ENCODE measurements at places on chromosomes 3 and 15.

DNA sequence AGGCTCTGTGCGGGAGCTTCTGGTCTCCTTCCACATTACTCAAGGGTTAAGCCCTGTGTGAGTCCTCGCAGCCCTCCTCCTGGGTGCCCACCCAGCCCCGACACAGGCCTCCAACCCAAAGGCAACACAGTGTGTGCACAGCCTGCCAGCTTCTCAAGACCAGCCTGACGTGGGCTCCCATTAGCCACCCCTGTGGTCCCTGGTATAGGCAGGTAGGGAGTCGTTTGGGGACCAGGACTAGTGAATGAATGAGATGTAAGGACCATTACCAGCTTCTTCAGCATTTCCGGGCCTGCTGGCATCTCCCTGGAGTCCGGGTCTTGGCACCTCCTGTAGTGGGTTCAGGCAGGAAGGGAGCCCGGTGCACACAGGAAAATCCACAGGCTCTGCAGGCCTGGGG is 20.2 kb upstream of the PLXNA1 start:
- no peak for DNase-seq

DNA sequence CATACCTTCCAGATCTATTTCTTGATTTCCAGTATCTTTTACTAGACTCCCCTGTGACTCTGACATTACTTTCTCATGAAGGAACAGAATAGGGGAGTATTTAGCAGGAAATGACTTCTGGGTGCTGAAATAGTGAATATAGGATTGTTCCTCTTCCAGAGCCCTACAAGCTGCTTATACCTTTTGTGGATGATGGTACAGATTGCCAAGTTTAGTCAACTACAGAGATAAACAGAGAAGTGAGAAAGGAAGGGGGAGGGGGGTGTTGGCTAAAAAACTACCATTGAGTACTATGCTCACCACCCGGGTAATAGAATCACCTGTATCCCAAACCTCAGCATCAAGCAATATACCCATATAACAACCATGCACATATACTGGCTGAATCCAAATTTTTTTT is 298.3 kb upstream of the GPR149 start:
- no peak for DNase-seq

DNA sequence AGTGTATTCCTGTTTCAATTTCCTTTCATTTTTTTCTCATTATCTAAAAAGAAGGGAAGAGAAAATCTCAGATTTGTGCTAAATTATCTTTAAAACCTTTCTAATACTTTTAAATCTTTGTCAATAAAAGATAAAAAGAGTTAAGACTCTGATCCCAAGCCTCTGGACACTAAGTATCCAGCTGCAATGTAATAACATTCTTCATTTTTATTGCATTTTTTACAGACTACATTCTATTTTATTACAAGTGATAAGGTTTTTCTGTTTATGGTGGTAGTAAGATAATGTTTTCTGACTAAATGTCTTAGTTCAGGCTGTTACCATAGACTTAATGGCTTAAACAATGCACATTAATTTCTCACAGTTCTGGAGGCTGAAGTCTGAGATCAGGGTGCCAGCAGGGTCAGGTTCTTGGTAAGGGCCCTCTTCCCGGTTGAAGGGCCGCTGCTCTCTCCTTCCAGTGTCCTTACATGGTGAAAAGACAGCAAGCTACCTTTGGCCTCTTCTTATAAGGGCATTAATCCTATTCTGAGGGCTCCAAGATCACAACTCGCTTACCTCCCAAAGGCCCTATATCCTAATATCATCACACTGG is 19.7 kb downstream of the KCNAB1 start:
- no peak for DNase-seq

- no peak for DNase-seq
Observed at GRCh38 chr3:190532731-190533203, 18.9 kb downstream of the IL1RAP start.

GRCh38 chr15:93451265-93451664 is 362.3 kb upstream of the RGMA start:
- no peak for DNase-seq

DNA sequence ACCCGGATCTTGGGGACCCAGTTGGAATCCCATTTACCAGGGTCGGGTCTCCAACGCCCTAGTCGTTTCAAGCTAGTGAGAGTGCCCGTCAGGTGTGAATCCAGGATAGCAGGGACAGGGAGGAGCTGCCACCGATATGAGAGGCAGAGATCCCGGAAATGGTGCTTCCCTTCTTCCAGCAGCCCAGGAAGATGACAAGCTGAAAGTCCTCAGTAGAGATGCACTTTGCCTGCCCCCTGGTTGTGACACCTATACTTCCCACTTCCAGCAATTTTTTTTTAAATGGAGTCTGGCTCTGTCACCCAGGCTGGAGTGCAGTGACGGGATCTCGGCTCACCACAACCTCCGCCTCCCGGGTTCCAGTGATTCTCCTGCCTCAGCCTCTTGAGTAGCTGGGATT is 503.0 kb downstream of the NTRK3 start:
- DNase-seq: no peak

GRCh38 chr3:15205934-15206661 is at the start of gene CAPN7:
TSS of gene CAPN7 (plus strand) at chr3:15206246. CDS start at chr3:15206496, 250 bp downstream.
- peak; percentile 97 for DNase-seq

DNA sequence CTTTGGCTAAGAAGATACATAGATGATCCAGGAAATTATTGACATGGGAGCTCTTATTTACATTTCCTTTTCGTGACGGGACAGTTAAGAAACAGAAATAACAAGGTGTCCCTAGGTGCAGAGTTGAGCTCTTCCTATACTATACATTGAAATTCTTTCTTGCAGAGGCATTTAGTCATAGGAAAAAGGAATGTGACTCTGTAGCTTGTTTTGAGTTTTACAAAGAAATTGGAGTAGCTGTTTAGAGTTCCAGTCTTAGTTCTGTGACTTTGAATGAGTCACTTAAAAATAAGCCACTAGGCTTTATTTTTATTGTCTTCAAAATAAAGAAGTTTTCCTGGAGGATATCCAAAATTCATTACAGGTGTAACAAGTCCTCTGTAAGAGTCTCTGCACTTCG is 723.5 kb upstream of the SGO1 start:
- DNase-seq: no peak

DNA sequence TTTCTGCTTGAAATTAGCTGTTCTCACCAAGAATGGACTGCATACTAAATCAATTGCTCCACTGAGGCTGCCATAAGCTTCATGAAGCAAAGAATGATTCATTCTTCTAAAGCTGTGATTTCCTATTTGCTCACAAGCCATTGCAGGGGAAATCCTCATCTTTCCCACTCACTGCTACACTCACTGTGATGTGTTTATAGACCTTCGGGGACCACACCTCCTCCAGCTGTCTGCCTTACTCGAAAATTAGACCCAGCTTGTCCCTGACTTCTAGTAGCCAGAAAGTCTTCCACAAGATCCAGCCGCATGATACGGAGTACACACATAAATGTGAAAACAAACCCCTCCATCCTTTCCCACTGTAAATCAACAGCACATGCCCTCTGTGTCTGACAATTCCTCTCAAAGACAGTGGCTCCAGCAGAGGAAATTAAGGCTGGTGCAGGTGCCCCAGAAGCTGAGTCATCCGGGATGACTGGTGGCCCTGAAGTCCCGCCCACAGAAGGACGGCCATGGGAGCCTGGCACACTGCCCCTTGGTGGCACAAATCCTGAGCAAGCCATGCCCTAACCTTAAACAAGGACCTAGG is 172.0 kb downstream of the STT3B start:
- no peak for DNase-seq

DNA sequence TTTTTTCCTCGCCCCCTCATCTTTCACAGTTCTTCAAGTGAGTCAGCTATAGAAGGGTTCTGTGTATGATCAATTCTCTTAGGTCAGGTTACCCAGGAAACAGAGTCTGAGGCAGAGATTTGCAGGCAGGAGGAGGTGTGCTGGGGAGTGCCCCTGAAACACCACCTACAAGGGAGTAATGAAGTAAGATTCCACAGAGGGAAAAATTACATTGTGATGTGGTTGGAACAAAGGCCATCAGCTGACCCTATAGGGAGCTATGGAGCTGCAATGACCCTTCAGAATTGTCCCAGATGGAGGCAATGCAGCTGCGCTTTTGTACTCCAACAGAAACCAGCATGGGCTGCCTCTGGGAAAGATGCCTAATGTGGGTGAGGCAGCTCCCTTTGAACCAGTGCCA is 142.2 kb upstream of the CNTN3 start:
- no peak for DNase-seq

DNA sequence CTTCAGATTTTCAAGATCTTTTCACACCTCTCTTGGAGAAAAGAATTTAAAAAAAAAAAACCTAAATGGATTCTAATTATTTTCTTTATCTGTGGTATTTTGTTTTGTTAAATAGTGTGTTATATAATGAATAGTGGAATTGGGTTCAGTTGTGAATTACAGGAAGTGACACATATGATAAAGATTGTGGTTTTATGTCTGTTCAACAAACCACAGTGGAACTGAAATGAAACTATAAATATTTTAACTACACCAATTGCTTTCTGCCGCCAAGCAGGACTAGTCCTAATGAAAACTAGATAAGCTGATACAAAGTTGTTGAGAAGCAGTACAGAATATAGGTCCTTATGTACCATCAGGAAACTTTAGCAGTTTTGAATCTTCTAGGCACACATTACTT is 121.6 kb downstream of the UBE2E2 start:
- no peak for DNase-seq

DNA sequence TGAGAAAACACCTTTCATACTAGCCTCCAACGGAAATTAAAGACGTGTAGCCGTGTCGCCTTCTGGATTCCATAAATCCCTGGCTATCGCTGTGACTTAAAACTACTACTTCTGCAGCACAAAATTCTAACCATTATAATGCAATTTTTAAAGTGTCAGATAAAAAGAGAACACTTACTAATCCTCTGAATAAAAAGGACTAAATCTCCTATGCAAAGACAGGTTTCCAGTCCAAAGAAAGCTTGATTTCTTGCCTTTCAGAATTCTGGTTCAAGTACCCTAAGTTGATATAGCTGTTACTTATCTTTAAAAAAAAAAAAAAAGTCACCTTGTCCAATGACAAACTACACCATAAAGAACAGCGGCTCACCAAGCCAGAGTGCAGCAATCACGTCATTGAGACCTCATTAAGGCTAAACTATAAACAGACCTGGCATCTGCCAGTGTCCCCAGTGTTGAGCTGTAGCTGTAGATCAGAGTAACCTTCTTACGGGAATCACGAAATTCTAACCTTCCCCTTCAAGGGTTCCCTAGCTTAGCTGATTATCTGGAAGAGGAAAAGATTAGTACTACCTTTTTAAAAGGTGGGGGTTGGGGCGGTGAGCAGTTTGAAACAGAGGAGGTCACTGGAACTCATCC is 2.2 kb downstream of the ABCC5 start:
- peak; percentile 65 for DNase-seq

- DNase-seq: no peak
Observed at GRCh38 chr3:189132839-189133238, 38.9 kb upstream of the TPRG1 start.

- DNase-seq: peak; percentile 84
Observed at GRCh38 chr3:184669578-184669977, 42.3 kb downstream of the MAGEF1 start.

DNA sequence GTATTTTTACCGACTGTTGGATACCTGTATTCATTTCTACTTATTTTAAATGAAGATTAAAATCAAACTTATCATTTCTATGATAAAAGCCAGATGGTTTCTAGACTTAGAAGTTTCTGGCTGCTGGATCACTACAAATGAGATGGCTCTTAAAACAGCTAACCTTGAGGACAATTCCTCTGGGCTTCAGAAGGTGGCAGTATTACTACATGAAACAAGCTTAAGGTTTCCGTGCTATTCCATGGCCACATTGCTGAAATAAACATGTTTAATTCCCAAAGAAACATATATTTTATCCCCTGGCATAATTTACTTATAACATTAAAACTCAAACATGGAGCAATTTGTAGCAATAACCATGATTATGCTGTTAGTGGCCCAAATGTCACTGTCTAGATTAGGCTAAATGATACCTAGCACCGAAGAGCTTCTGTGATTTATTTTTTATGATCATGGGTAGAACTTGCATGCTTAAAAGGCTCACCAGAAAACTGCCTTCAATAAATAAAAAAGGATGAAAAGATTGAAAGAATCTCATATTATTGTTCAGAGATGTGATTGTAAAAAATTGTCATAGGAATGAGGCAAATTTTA is 204.0 kb upstream of the NANOGP8 start:
- no peak for DNase-seq

GRCh38 chr3:128553560-128553959 is 60.6 kb upstream of the GATA2 start:
- peak; percentile 35 for DNase-seq

DNA sequence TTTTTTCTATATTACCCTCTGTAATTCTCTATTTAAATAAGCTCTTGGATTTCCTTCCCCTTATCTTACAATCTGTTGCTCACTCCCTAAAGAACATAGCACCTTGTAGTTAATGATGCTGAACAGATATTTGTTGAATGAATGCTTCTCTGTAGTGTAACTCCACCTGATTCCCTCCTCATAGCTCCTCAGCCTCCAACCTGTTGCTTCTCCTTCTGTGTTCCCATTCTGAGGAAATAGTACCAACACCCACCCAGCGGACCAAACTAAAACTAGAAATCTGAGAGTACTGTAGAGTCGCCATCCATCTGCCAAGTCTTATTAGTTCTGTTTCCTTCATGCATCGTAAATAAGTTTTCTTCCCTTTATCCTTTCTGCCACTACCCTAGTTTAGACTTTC is 55.5 kb upstream of the GNB4 start:
- no peak for DNase-seq

DNA sequence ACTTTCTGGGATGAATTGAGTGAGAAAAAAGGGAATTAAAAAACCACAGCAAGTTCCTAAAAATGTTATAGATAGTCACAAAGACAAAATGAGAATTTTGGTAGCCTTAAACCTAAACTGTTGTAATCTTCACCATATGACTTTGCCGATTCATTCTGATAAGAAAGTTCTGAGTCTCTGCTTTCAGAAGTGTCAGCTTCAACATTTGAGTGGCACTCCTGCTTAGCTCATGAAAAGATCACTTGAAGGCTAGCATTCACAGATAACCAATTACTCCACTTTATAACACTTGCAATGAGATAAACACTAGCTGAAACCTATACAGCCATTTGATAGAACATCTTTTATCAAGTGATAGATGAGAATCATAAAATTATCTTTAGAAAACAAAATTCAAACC is 288.1 kb upstream of the POU1F1 start:
- no peak for DNase-seq

Data from islet precursor cell (in vitro differentiated cells).